ENCODE measurements at places on chromosomes 5 and 9.

DNA sequence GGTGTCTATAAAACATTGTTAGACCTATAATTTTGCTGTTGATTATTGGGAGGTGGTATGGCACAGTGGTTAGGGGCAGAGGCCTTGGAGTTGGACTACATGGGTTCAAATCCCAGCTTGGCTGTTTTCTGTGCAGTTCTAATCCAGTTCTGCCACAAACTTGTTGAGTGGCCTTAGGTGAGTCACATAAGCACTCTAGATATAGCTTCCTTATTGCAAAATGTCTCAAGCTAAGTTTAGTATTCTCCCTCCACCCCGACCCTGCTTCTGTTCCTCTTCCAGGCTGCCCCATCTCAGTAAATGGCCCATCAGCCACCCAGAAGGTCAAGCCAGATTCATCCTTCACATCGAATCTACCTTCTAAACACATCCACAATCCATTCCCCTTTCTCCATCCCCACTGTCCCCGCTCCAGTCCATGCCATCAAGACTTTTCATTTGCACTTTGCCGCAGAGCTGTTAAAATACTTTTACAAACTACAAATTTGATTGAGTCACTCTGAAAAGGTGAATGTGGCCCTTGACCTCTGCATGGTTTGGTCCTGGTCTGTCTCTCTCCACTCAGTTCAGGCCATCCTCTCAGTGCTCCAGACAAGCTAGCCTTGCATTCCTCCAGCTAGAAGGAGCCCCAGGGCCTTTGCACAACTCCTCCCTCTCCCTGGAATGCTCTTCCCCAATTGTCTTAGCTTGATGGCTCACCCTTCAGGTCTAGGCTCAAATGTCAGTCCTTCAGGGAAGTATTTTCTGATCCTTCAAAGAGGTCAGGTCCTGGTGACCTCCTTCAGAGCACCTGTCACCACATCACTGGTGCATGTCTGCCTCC is 10.0 kb upstream of the HDHD3 start:
- no peak overlapping the region for H3K4me3 ChIP-seq
- H3K27me3 ChIP-seq: no peaks in the 10 kb centered on the region
- no peaks in the 10 kb centered on the region for H3K4me1 ChIP-seq
- no peaks in the 10 kb centered on the region for H3K36me3 ChIP-seq
- H3K27ac ChIP-seq: no peak overlapping the region

- no peaks in the 10 kb centered on the region for H3K27me3 ChIP-seq
- no peaks in the 10 kb centered on the region for H3K4me1 ChIP-seq
- H3K36me3 ChIP-seq: no peaks in the 10 kb centered on the region
These were observed 29.5 kb downstream of the TNIP1 start for GRCh38 chr5:151051066-151051930.

DNA sequence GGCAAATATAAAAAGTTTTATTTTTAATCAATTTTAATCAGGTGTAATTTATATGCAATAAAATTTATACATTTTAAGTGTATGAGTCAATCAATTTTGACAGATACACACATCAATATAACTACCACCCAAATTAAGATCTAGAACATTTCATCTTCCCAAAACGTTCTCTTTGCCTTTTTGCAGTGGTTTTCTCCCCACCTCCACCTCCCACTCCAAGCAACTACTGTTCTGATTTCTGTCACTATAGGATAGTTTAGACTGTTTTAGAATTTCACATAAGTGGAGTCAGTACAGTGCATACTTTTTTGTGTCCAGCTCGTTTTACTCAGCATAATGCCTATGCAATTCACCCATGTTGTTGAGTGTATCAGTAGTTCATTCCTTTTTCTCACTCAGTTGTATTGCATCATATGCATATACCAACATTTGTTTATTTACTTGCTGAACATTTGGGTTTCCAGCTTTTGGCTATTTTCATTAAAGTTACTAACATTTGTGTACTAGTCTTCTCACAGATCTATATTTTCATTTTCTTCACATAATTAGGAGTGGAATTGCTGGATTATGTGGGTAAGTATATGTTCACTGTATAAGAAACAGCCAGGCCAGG is 52.2 kb upstream of the DHFR start:
- peaks cover 4% of the 10 kb centered on the region for H3K36me3 ChIP-seq
- no peak overlapping the region for H3K27ac ChIP-seq
- H3K4me3 ChIP-seq: no peak overlapping the region

DNA sequence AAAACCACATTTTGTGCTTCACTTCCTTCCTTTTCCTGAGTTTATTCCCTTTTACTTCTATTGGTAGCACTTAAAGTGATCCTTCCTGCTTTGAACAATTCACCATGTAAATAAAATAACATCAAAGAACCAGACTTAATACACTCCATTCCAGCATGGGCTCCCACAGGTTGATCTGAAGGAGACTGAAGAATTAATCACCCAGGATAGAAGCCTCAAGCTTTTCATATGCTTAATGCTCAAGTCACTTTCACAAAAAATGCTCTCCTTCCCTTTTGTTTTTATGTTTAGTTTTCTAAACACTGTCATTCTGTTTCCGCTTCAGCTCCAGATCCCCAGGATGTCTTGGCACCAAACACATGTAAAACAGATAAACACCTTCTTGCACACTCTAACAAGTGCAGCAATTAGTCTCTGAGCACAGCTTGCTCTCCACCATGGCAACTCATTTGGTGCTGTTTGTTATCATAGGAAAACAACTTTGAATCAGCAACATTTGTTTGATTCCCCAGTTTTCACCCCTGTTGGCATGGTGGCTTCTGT is 37.0 kb downstream of the DMRTA1 start:
- no peak for ATAC-seq
- H3K4me3 ChIP-seq: no peak overlapping the region
- H3K4me1 ChIP-seq: no peaks in the 10 kb centered on the region

GRCh38 chr5:68049053-68049713 is 166.4 kb upstream of the PIK3R1 start:
- H3K27ac ChIP-seq: no peak overlapping the region
- H3K4me1 ChIP-seq: no peaks in the 10 kb centered on the region
- ATAC-seq: no peak
- H3K27me3 ChIP-seq: no peaks in the 10 kb centered on the region
- no peak overlapping the region for H3K4me3 ChIP-seq

DNA sequence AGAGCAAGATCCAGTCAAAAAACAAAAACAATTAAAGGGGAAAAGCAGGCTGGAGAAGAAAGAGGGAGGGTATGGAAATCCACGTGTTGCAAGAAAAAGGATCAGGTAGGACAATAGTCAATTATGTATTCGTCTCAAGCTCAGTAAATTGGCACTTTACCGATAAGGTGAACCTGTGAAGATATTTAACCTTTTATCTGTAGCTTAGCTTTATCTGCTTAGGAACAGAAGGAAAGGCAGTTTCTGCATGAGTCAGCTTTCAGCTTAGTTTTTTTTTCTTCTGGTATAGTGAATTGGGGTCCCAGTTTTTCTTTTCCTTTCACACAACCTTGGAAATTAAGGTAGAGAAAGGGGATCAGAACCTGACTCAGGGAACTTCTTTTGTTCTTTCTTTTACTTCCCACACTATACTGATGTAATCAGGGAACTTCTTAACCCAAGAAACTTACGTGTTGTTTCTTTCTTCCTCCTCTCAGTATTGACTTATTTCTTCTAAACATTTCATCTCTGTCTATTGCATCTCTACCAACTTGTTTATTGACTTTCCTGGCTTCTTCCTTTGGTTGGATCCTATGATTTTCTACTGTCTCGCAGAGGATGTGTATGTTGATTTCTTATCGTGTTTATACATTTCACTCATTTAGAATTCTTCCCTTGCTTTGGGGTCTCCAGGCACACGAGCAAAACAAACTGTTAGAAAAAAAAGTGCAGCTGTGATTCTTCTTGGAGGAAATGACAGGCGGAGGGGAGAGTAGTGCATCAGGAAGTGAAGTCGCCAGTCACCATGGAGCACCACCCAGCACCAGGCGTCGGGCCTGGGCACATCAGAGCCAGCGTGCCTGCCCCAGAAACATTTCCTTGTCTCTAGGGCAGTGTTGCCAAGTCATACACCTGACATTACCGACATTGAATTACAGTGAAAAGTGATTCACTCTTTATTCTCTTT is 123.0 kb upstream of the LHFPL2 start:
- no peak overlapping the region for H3K4me3 ChIP-seq
- no peak for ATAC-seq
- H3K4me1 ChIP-seq: peaks cover 2% of the 10 kb centered on the region
- H3K27ac ChIP-seq: no peak overlapping the region
- no peaks in the 10 kb centered on the region for H3K36me3 ChIP-seq
- H3K27me3 ChIP-seq: no peaks in the 10 kb centered on the region

GRCh38 chr9:119792242-119792641 is 423.0 kb upstream of the BRINP1 start:
- no peaks in the 10 kb centered on the region for H3K36me3 ChIP-seq
- ATAC-seq: no peak
- no peak overlapping the region for H3K27ac ChIP-seq
- no peaks in the 10 kb centered on the region for H3K27me3 ChIP-seq
- H3K4me1 ChIP-seq: no peaks in the 10 kb centered on the region
- no peak overlapping the region for H3K4me3 ChIP-seq

GRCh38 chr5:123080215-123080614 is 8.8 kb upstream of the PRDM6 start:
- H3K4me3 ChIP-seq: no peak overlapping the region
- no peak for ATAC-seq
- H3K27me3 ChIP-seq: no peaks in the 10 kb centered on the region
- H3K4me1 ChIP-seq: no peaks in the 10 kb centered on the region
- H3K27ac ChIP-seq: no peak overlapping the region
- H3K36me3 ChIP-seq: no peaks in the 10 kb centered on the region

DNA sequence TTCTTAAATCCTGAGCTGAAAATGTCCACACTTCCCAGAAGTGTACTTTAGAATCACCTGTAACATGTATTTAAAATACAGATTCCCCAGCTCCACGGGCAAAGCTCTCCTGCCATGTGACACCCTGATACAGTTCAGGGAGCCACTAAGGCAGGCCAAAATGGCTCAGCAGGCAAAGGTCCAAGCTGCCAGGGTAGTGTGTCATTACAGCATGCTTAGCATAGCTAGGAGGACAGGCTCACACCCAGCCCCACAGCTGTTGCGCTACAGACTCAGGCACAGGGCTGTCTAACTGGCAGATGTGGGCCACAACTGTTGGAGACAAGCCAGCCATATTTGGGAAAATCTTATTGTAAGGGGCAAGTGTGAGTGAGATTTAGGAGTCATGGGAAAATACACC is 73.0 kb downstream of the C9orf85 start:
- no peak overlapping the region for H3K27ac ChIP-seq
- no peaks in the 10 kb centered on the region for H3K4me1 ChIP-seq
- no peaks in the 10 kb centered on the region for H3K27me3 ChIP-seq
- no peak overlapping the region for H3K4me3 ChIP-seq

- no peaks in the 10 kb centered on the region for H3K36me3 ChIP-seq
- H3K4me3 ChIP-seq: no peak overlapping the region
- no peak overlapping the region for H3K27ac ChIP-seq
- ATAC-seq: no peak
These were observed 96.7 kb downstream of the PAX5 start for GRCh38 chr9:36937346-36937745.

DNA sequence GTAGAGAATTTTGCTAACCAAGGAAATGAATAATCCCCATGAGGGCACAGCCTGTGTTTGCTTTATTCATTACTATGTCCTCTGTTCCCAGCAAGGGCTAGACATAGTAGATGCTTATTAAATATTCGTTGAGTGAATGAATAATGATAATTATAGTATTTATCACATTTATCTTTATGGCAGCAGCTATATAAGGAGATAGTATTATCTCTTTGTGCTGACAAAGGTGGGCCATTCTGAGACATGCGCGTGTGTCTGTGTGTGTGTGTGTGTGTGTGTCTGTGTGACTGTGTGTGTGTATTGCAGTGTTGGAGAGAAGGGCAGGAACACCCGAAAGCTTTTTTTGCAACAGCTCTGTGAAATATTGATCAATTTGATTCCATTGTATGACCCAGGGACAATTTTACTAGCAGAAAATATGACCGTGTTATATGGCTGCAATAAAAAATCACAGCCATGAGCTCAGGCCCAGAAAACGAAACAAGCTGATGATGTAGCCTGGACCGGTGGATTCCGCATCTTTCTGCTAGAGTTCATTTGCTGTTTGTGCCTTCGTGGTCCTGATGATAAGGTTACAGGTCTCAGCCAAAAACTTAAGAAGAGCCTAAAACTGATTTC is 39.8 kb downstream of the ZNF618 start:
- peaks cover 32% of the 10 kb centered on the region for H3K4me1 ChIP-seq
- no peaks in the 10 kb centered on the region for H3K36me3 ChIP-seq
- no peak for ATAC-seq
- H3K4me3 ChIP-seq: no peak overlapping the region
- no peak overlapping the region for H3K27ac ChIP-seq

GRCh38 chr5:82351754-82352145 is 73.6 kb upstream of the RPS23 start:
- H3K4me3 ChIP-seq: no peak overlapping the region
- H3K27me3 ChIP-seq: no peaks in the 10 kb centered on the region
- no peaks in the 10 kb centered on the region for H3K4me1 ChIP-seq
- H3K36me3 ChIP-seq: no peaks in the 10 kb centered on the region

DNA sequence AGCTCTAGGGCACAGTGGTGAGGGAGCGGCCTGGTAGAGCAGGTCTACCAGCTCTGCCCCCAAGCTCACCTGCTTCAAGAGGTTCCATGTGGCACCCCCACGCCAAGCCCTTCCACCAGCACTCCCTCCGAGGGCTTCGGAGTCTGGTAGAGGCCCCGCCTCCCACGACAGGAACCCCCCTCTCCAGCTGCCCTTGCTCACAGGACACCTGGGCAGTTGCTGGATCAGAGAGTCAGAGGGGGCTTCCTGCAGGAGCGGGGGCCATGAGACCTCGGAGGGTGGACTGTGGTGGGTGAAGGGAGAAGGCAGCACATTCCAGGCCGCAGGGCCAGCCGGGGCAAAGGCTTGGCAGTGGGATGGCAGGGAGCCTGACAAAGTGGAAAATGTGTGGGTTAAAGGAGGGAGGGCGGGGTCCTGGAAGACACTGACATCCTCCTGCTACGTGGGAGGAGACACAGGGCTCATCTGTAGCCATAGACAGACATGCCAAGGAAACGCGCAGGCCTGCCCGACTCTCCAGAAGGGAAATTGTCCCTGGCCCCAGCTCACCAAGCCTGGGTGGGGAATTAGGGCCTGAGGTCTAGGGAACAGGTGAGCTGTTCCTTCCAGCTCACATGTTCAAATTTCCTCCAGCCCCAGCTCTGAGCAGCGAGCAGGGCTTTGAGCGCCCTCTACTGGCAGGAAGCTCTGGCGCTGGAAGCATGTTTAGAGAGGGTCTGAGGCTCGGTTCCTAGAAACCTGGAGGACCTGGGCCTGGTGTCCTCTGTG is 74.2 kb downstream of the NTNG2 start:
- H3K36me3 ChIP-seq: no peaks in the 10 kb centered on the region
- no peak for ATAC-seq
- H3K27ac ChIP-seq: no peak overlapping the region
- H3K4me1 ChIP-seq: no peaks in the 10 kb centered on the region
- no peak overlapping the region for H3K4me3 ChIP-seq
- H3K27me3 ChIP-seq: peaks cover 28% of the 10 kb centered on the region

All from gastroesophageal sphincter (tissue), 4 donors.